ENCODE measurements at places on chromosomes 12 and 14.

DNA sequence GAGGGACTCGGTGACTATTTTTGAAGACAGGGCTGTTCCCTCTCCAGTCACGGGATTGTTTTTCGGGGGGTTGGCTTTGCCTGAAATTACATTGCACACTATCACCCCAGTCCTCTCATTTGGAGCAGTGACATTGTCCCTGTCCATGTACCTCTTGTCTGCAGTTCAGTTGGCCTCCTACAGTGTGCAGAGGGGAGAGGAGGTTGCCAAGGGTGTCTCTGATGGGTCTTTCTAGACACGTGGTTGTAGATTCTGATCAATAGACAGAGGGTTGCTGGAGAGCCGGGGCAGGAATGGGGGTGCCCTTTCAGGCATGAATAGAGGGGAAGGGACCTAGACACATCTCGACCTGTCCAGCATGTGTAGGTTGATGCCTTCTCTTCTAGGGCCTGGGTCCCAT is 1.2 kb downstream of the TMEM120B start:
- DNase-seq, result no peak

DNA sequence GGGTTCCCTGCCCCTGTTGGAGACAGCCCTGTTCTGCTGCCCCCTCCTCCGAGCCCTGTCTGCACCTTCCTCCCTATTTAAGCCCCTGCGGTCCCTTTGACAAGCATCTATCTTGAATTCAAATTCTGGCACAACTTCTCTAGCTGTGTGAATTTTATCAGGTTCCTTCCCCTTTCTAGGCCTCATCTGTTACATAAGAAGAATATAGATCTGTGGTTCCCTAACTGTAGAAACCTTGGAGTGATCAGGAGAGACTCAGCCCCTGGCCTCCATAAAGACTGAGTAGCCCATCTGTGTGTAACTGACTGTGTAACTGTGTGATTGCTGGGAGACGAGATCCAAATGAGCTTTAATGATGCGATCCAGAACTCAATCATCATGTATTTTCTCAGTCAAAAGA is 13.0 kb upstream of the RACGAP1 start:
- no peak for DNase-seq

DNA sequence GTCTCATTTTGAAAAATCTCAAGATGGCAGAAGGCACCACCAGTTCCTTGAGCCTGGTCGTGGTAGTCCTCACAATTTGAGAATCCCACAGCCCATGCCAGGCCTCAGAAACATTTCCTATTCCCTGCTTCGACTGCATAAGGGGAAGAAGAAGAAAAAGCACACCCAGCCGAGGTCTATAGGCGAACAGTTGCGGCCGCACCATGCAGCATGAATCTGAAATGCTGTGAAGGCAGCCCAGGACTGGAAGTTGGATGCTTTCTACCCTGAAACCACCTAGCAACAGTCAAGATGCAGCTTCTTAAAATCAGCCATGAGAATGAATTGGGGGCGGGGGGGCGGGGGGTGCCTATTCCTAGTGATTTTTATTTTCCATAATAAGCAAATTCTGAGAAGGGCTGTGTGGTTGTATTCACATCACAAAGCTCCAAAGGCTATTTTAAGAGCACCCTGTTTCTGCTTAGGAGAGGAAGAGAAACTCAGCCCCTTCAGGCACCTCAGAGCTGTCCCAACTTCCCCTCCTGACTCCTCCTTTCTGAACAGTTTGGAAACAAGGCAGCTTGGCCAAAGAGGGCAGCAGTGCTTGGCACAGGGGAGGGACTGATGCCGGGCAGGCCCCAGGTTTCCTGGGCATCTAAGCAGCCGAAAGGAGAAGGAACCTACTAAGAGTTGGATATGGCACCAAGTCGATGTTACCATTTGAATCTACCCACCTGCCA is 172.5 kb upstream of the FOXN3 start:
- no peak for DNase-seq

GRCh38 chr14:100393362-100393761 is 70.2 kb downstream of the SLC25A47 start:
- DNase-seq, result no peak

DNA sequence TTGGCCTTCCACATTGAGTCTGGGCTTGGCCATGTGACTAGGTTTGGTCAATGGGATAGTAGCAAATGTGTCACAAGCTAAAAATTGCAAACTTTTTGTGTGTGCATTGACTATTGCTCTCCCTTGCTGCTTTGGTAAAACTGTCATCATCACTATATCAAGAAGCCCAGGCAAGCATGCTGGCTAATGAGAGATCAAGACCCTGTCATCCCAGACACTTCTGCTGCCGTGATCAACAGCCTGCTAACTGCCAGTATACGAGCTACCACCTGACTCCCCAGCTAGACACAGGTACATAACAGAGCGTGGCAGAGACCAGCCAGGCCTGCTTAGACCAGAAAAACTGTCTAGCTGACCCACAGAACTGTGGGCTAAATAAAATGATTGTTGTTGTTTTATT is 456.7 kb upstream of the DCN start:
- no peak for DNase-seq

- no peak for DNase-seq
These were observed 1.5 kb downstream of the CORO1C start for GRCh38 chr12:108729612-108730364.

DNA sequence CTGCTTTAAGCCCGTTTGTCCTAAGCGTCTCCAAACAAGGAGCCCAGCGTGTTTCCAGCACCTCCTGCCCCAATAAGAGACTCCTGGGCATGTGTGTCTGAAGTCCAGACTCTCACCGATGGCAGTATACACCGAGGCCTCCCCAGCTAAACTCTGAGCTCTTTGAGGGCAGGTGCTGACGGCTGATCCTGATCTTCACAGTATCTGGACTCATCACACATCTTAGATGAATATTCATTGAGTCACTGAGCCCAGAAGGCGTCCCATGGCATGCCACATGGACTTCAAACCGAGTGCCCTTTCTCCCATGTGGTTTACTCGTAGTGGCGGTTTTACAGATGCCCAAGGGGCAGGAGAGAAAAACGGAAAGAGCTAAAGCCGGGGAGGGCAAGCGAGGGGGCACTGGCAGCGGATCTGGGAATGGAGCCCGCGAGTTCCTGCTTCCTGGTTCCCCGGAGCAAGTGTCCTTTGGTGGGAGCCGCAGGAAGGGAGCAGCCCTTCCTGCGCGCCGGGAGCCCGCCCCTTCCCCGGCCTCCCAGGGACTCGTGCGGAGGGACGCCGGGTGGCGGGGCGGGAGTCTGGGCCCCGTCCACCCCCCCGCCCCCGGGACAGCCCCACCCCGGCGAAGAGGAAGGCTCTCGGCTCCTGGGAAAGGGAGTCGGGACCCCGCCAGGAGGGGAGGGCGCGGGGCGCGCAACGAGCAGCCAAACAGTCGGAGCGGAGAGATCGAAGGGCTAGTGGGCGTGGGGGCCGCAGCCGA is 585 bp upstream of the TEAD4 start:
- no peak for DNase-seq

DNA sequence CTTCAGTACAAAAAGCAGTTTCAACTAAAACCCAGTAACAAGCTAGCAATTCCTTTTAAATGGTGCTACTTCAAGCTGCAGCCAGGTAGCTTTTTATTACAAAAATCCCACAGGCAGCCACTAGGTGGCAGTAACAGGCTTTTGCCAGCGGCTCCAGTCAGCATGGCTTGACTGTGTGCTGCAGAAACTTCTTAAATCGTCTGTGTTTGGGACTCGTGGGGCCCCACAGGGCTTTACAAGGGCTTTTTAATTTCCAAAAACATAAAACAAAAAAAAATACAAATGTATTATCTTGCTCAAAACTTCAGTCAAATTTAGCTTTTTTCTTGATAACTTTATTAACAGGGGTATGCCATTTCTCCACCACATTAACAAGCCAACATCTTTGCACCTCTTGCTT is 3.6 kb upstream of the CLEC4E start:
- DNase-seq, result peak; percentile 48

- DNase-seq, result no peak
These were observed 32.0 kb downstream of the LRIG3 start for GRCh38 chr12:58888131-58888783.

DNA sequence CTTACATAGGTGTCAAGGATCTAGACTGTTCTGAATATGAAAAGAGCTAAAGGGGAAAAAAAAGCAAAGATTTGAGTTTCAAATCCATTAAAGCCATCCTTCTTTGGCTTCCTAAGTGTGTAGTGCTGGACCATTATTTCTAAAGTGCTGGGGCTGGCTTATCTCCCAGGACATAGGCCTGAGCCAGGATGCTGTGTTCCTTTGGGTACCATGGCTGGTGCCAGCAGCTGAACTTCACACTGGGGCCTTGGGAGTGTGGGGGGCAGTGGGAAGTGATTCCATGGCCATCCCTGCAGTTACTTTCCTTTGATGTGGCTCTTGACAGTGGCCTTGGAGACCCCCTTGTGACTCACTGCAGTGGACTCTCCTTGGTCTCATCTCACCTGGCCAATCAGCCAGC is 20.8 kb downstream of the PRMT8 start:
- DNase-seq, result no peak

GRCh38 chr12:92612611-92613010 is 90.2 kb upstream of the PLEKHG7 start:
- DNase-seq, result no peak

DNA sequence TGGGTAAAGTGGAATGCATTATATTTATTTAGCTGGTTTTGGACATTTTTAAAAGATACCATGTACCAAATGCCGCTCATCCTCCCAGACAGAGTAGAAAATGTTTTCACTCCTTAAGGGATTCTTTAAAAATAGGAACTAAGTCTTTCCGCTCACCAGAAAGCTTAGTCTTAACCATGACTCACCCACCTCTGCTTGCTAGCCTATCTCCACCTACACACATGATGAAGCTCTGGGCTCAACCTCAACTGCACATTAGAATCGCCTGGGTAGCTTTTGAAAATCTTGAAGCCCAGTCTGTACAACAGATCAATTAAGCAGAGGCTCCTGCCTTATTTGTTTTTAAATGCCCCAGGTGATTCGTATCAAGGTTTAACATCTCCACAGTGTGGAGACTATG is 260.5 kb downstream of the NEDD1 start:
- DNase-seq, result no peak

DNA sequence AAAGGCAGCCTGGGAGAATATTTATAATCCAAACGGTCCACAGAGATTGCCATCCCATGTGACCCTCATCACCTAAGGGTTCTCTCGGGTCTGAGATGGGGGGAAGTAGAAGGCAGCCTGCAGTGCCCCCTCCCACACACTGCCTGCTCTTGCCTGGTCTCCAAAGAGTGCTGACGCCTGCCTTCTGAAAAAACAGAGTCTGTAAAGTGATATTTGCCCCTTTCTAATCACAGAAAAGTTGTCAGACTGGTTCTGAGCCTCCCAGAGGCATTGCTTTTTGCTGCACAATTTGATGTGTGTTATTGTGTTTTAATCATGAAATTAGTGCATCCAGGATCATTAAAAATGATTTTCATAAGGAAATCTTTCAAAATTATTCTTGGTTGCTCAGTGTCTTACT is 59.2 kb downstream of the TMEM30B start:
- no peak for DNase-seq

GRCh38 chr12:7118881-7119280 is 9.8 kb downstream of the RBP5 start:
- DNase-seq, result no peak

DNA sequence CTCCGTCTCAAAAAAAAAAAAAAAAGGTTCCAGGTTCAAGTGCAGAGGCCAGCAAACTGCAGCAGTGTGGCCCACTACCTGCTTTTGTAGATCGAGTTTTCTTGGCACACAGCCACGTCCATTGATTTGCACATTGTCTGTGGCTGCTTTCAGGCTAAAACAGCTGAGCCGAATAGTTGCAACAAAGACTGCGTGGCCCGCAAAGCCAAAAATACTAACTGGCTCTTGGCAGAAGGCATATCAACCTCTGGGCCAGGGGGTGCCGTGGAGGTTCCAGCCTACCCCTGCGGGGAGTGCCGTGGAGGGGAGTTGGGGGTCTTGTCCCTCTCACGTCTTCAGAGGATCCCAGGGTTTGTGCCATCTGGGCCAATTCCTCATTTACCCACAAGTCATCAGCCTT is 170.1 kb downstream of the ADGRD1 start:
- DNase-seq, result no peak

- DNase-seq, result no peak
These were observed 12.4 kb downstream of the LUM start for GRCh38 chr12:91098941-91099340.

- no peak for DNase-seq
These were observed 719.2 kb downstream of the MED13L start for GRCh38 chr12:115558281-115558680.

DNA sequence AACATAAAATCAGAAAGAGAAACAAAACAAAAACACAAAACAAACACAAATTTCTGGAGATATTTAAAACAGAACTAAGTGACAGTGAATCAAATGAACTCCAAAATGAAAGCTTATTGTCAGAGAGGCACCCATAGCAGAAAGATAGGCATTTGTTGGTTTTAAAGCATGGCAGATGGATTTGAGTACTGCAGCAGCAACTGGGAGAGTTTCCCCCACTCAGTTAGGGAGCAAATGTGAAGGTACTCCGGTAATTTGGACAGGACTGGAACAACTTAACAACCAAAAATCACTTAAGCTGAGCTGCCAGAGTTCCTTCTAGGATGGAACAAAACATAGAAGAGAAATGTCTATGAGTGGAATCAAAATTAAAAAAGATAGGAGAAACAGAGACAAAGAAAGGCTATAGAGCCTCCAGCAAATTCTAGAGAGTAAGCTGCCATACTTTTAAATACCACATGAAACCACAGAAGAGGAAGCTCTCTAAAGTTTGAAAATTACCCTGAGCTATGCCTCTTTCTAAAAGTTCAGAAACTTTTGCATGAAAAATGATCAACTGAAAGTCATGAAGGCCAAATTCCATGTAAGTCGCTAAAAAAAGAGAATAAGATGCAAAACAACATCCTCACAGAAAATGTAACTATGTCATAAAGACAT is 1248.3 kb upstream of the USP15 start:
- DNase-seq, result no peak

GRCh38 chr12:92124689-92125029 is 21.0 kb downstream of the BTG1 start:
- DNase-seq, result no peak
